Activated naive CD4-positive, alpha-beta T cell treated with anti-CD3 and anti-CD28 coated beads for 36 hours (primary cell): ENCODE measurements at places on chromosomes 13 and 19. TPM values are rescaled to one million over a fixed set of nuclear protein-coding genes. Genes with fewer than 3 reads are reported as not detected.

- no peak for DNase-seq
Observed at GRCh38 chr13:44211704-44212346, 161.8 kb upstream of the SERP2 start.

DNA sequence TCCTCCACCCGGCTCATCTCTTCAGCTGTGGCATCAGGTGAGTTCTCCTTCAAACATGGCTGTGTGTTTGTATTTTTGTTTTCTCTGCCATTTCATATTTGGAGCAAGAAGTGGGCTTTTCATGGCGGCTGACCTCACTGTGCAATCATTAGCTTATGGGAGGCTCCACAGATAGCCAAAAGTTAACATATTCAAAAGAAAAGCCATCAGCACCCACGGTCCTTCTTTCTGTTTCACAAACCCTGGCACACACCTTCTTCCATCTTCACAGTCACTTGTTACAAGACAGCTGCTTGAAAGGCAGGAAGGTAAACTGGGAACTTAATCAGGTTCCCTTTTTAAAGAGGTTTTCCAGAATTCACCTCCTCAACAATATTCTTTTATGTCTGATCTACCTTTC lies 69.3 kb upstream of the ATP12A start:
- DNase-seq: no peak

DNA sequence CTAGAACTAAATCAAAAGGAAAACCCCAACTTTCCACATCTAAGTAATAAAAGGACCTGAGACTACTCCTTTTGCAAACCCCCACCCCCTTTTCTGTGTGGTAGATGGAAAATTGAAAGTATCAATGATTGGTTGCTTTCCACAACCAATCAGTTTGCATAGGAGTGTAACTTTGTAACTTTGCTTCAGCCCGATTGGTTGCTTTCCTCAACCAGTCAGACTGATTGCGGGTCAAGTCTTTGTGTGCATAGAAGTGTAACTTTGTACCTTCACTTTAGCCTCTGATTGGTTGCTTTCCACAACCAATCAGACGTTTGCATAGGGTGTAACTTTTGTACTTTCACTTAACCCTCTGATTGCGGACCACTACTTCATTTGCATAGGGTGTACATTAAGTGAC lies 8.0 kb upstream of the B3GLCT start:
- no peak for DNase-seq

DNA sequence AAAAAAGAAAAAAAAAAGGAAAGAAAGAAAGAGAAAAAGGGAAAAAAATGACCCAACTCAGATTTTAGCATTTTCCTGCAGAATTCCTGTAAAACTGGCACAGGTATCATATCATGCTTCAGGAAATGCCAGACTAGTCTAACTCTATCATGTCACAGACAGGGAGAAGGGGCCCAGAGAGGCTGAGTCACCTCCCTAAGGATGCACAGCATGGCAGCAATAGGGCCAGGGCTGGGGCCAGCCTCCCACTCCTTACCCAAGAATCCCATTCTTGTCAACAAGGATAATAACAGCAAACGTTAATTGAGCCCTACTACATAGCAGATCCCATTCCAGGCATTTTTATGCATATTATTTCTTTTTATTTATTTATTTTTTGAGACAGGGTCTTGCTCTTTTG lies 8.5 kb downstream of the GPR4 start:
- DNase-seq: no peak

The PAK4 gene
- total RNA-seq: 18.1 TPM

The ZNF772 gene
- 8.3 TPM for total RNA-seq

The KRTDAP gene
- total RNA-seq: not detected
